BJ (cell line): ENCODE measurements at places on chromosomes 3 and 15.

- no peak for DNase-seq
Observed at GRCh38 chr15:31328428-31328968, 1.9 kb downstream of the KLF13 start.

GRCh38 chr3:14463330-14464140 lies 61.1 kb downstream of the SLC6A6 start:
- no peak for DNase-seq

GRCh38 chr3:188404701-188405100 lies 250.7 kb downstream of the LPP start:
- DNase-seq = no peak

- DNase-seq = no peak
Observed at GRCh38 chr3:161267646-161268045, 46.5 kb downstream of the NMD3 start.

DNA sequence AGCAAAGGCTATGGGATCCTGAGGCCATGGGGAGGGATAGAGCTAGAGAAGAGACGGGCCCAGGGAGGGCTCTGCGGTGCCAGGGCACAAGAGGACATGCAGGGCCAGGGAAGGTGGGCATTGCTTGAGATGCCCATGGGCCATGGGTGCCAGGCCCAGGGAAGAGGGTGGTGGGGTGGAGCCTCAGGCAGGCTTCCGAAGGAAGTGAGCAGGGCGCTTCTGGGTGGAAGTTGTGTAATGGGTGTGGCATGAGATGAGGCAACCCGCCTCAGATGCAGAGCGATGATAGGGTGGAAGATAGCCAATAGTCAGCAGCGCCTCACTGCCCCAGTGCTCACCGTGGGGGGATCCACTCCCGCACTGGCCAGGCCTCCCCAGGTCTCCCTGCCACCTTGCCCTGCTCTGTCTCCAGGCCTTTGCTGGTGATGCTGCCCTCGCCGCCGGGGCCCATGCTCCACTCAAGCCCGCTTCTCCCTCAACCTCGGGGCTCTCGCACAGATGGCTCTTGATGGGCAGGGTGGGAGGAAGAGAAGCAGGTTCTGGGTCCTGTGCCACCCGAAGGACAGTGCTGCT lies 51.4 kb downstream of the DNAJB8 start:
- no peak for DNase-seq

DNA sequence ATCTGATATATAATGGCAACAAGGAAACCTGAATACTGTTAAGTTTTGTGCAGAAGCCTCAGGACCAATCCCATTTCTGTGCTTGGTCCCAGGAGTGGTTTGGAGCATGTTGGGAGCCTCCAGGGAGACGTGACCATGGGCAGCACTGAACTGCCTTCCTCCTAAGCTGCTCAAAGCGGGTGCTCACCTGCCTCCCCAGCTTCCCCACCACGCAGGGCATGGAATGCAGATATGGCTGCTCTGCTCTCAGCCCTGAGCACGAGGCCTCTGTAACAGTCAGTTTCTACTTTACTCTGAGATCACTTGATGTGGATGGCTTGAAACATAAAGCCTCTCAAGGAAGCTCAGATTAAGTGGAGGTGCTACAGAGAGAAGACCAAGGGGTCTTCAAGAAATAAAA lies 49.3 kb downstream of the MESD start:
- no peak for DNase-seq

DNA sequence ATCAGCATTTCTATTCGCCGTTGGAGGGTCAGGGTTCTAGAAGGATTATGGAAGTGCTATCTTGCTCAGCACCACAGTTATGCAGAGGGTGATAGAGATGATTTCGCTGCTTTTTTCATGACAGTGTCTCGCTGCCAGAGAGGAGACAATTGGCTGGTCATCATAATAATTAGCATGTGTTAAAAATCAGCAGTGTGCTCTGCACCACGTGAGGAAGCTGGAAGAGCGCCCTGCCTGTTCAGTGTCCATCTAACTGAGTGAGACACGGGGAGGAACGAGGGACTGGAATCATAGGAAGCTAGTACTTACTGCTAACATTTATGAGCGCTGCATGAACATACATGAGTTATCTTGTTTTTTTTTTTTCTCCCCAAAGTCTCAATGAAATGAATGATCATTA lies 116.2 kb upstream of the PLAAT1 start:
- no peak for DNase-seq

DNA sequence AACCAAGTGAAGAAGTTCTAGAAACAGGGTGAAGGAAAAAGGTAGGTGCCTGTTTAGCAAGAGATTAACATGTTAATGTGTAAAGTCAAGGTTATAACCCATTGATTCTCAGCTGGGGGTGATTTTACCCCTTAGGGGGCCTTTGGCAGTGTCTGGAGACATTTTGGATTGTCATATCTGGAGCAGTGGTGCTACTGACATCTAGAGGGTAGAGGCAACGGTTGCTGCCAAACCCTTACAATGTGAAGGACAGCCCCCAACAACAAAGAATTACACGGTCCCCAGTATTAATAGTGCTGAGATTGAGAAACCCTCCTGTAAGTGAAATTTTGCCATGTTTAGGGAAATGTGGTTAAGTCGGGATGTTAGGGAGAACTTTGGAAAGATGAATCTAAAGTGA lies 74.7 kb downstream of the CRYBG3 start:
- no peak for DNase-seq

DNA sequence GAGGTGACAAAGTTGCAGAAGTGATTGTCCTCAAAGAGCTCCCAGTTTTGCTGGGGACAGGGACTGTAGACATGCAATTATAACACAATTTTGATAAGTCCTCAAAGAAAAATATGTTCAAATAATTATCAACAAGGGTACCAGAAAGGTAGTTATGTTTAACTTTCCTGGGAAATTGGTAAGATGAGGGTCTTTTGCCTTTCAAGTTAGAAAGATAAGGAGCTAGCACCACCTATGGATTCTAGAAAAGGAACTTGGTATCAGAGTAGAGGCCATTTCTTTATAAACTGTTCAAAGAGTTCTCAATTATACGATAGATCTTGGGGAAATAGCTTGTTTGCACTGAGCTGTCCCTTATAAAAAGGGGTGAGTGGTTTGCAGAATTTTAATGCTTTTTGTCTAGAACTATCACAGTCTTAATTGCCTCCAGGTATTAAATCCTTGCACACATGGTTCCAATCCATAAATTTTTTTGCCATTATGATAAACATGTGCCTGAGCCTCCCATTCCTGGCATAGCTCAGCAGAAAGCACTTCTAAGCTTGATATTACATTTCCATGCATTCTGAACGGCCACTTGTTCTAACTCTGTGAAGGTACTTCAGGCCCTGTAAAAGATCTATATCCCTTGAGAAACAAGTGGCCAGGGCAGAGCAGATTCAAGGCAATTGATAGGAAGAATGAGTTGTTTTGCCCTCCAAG lies 247.5 kb upstream of the LRIG1 start:
- DNase-seq = no peak

GRCh38 chr3:149554826-149555225 lies 80.3 kb downstream of the TM4SF4 start:
- DNase-seq = peak; percentile 89

DNA sequence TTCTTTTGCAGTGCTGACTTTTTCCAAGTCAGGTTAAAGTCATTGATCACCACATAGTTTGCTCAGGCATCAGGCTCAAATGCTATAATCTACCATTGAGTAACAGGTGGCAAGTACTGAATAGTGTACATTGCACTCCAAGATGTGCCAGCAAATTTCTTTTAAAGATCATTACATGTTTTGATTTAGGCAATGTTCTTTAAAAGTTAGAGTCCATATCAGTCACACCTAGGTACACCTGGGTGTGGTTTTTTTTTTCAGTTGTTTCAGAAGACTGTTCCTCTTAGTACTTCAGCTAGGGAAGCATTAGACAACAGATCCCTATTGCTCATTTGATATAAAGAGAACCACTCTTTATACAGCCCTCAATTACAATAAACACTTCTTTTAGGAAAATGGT lies 10.6 kb upstream of the SLC4A7 start:
- DNase-seq = no peak

DNA sequence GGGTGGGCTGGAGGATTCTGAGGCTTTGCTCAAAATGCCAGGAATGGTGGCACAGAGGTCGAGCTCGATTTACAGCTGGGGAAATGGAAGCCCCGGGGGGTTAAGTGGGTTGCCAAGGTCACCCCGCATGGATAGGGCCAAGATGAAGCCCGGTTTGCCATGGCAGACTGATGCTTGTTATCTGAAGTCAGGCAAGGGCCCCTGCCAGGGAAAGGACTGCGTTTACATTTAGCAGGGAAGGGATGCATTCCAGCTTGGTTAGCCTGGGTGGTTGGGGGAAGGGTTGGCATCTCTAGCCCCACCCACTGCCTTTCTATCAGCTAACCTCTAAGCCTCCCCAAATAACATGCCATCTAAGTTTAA lies 79.0 kb downstream of the RPLP1 start:
- no peak for DNase-seq

DNA sequence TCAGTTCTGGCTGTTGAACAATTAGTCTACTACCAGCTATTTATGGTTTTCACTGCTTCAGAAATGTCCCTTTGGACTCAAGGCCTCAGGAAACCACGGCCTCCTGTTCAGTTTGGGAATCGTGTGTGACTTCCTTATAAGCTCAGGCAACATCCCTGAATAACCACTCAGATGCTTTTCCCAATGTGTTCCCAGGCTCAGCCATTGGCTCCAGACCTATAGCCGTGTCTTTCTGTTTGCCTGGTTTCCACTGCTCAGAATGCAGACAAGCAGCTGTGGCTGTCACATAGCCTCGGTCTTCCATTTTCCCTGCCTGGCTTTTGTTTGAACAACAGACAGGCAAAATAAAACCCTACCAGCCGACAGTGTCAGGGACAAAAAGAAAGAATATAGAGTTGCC lies 63.2 kb upstream of the ATP2B2 start:
- no peak for DNase-seq

- no peak for DNase-seq
Observed at GRCh38 chr15:74227968-74228722, 8.0 kb upstream of the CCDC33 start.

DNA sequence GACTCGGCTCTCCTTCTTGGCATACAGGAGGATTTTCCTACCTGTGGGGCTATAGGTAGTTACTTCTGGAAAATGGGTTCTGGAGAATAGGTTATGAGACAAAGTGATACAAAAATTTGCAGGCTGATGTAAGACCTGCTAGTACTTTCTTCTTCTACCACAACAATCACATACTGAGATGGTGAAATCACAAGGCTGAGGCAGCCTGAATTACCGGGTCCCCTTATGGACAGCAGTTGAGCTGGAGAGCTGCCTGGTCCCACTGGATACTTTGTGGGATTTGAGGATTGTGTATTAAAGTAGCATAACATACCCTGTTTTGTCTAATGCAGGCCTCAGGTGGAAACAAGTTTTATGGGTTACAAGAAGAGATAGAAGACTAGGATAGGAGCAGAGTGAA lies 86.5 kb upstream of the FAM98B start:
- peak; percentile 7 for DNase-seq

DNA sequence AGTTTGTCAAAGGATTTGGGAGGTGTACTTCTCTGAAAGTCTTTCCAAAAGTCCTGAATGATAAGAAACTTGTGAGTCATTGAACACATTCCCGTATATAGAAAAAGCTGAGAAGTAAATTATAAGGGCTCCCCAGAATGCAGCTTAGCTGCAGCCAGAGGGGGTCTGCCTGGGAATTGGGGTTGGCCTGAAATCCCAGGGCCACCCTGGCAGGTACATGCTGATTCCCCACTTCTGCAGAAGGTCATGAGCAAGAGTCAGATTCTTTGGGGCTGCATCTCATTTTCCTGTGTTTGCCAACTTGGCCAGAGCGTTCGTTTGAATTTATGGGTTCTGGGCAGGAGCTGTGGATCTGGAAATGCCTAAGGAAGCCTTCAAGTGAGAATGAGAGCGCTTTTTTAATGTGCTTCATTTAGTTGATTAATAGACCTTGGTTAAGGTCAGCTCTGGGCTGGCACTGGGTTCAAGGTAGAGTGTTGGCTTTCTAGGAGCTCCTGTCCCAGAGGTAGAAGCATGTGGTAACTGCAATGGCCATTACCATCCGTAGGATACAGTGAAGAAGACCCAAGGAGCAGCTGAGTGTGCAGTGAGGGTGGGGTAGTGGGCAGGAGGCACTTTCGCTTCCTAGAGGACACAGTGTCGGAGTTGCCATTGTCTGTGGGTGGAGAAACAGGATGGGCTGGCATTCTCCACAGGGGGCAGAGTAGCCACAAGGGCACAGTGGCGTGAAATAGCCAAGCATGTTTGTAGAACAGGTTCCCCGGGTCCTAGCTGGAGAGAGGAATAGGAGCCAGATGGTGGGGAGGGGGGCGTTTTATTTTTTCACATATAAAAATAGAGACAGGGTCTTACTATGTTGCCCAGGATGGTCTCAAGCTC lies 3.2 kb downstream of the SLC6A6 start:
- no peak for DNase-seq

DNA sequence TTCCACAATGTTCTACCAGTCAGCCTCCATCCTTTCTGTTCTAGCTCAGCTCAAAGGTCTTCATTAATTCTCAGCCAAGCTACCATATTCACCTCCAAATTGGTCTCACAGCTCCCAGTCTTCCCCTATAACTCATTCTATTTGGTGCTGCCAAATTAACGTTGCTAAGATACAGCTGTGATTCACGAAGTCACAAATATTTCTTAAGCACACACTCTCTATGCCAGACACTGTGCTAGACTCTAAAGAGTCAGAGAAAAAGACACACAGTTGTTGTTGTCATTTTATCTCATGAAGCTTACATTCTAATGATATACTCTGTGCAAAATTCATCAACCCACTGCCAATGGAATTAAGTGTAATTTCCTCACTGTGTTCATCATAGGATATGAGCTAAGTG lies 102.8 kb downstream of the FRMD5 start:
- DNase-seq = no peak

GRCh38 chr3:134713671-134714070 lies 62.8 kb upstream of the KY start:
- DNase-seq = no peak

DNA sequence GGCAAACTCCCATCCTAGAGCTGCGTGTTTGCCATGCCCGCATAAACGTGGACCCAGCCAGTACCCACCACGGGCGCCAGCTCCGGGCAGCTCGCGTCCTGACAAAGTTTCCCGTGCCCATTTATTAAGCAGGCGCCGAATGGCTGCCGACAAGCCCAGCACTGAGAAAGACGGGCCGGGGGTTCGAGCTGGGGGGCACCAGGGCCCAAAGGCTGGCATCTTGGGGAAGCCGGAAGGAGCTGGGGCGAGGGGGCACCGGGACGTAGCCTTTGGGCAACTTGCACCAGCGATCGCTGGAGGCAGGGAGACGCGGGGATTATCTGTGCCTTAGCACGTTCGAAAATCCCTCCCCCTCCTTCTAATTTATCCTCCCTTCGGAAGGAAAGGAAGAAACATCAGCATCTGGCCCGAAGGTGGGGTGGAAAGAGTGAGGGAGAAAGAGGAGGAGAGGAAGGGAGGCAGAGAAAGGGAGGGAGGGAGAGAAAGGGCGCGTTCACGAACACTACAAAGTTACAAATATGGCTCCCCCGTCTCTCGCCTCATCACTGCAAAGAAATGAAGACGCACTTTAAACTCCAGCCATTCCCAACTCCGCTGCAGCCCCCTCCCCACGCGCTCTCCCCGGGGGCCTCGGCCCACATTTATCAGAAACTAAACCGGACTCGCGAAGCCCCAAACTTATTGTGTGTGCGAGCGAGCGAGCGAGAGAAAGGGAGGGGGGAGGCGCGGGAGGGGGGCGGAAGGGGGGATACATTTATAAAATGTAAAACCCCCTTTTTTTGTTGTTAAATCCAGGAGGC lies 1.0 kb downstream of the ANP32A start:
- DNase-seq = no peak
